Endodermal cell (in vitro differentiated cells): ENCODE measurements at places on chromosomes 2 and 18. TPM values are rescaled to one million over a fixed set of nuclear protein-coding genes. Genes with fewer than 3 reads are reported as not detected.

Gene TCF4
- 55.9 and 58.5 TPM in 2 replicates for total RNA-seq

Gene WNT6
- total RNA-seq = not detected in 3 replicates

Gene SDC1
- 6.4 to 20.2 TPM (median 19.2 TPM) in 3 replicates for total RNA-seq

Gene C2orf66
- total RNA-seq = 0.20 TPM in 1 of 3 replicates, not detected in the others

Gene CAPN14
- total RNA-seq = 0.21 to 0.40 TPM (median 0.36 TPM) in 3 replicates

Gene DUSP2
- 1.6 and 1.9 TPM in 2 replicates for total RNA-seq

Gene TGFA
- 1.6 to 3.4 TPM (median 3.2 TPM) in 3 replicates for total RNA-seq

Gene VWC2L
- total RNA-seq = not detected in 2 replicates

Gene TOGARAM2
- 3.7 and 4.2 TPM in 2 replicates for total RNA-seq

Gene MC5R
- total RNA-seq = 0.21 to 0.54 TPM in 2 of 3 replicates, not detected in the other

Gene KLHL30
- not detected in 2 replicates for total RNA-seq

Gene RUFY4
- total RNA-seq = 0.35 TPM in 1 of 2 replicates, not detected in the other

Gene MALL
- total RNA-seq = 5.0 and 5.2 TPM in 2 replicates

Gene TUBA3D
- not detected in 2 replicates for total RNA-seq

Gene ASB18
- not detected in 3 replicates for total RNA-seq

Gene SLC23A3
- 0.45 and 1.9 TPM in 2 replicates for total RNA-seq

Gene HEATR5B
- 22.7 to 27.0 TPM (median 24.1 TPM) in 3 replicates for total RNA-seq

Gene ANKRD36
- total RNA-seq = 20.6 and 26.8 TPM in 2 replicates

Gene DSG2
- total RNA-seq = 142 and 144 TPM in 2 replicates

Gene KCNK3
- not detected in 2 replicates for total RNA-seq

Gene NT5DC4
- total RNA-seq = not detected in 3 replicates

Gene SEMA4C
- total RNA-seq = 56.7 to 86.7 TPM (median 82.5 TPM) in 3 replicates

Gene MAP4K3
- total RNA-seq = 37.5 and 39.1 TPM in 2 replicates

Gene NOL4
- total RNA-seq = 1.1 and 1.3 TPM in 2 replicates

Gene NGEF
- 1.6 and 1.8 TPM in 2 replicates for total RNA-seq

Gene HTR2B
- not detected in 2 replicates for total RNA-seq

Gene BAZ2B
- total RNA-seq = 64.1 and 71.3 TPM in 2 replicates

Gene C2orf49
- 17.4 and 18.1 TPM in 2 replicates for total RNA-seq

Gene SPP2
- total RNA-seq = not detected in 2 replicates

Gene LRATD1
- total RNA-seq = 2.1 to 9.9 TPM (median 2.6 TPM) in 3 replicates

Gene TTC39C
- 19.7 and 20.0 TPM in 2 replicates for total RNA-seq

Gene SERPINB13
- not detected in 2 replicates for total RNA-seq

Gene SPEG
- 26.7 to 35.3 TPM (median 29.8 TPM) in 3 replicates for total RNA-seq

Gene BMP10
- not detected in 2 replicates for total RNA-seq

Gene XDH
- total RNA-seq = 1.7 and 4.0 TPM in 2 replicates

Gene CBLN2
- total RNA-seq = not detected in 3 replicates
